ENCODE measurements at places on chromosomes 16 and 17. TPM values are rescaled to one million over a fixed set of nuclear protein-coding genes. Genes with fewer than 3 reads are reported as not detected.

DNA sequence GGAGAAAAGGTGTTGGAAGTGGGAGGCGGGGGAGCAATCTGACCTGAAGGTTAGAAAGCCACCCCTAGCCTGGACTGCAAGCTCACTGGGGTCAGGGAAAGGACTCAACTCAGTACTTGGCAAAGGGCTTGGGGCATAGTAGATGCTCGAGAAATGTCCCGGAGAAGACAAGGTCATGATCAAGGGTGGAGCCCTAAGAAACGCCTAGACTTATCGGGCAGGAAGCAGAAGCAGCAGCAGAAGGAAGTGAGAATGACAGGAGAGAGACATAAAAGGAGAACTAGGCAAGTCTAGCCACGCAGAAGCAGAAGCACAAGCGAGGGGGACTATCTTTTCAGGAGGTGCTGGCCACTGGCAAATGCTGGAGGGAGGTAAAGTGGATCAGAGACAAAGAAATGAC, 10.2 kb downstream of the COTL1 start:
- no peaks in the 10 kb centered on the region for H3K4me1 ChIP-seq

- peaks cover 42% of the 10 kb centered on the region for H3K4me1 ChIP-seq
- peak; percentile 83 for DNase-seq
- H3K27me3 ChIP-seq, result no peaks in the 10 kb centered on the region
Observed at GRCh38 chr17:77735566-77736198, 222.8 kb upstream of the TNRC6C start.

DNA sequence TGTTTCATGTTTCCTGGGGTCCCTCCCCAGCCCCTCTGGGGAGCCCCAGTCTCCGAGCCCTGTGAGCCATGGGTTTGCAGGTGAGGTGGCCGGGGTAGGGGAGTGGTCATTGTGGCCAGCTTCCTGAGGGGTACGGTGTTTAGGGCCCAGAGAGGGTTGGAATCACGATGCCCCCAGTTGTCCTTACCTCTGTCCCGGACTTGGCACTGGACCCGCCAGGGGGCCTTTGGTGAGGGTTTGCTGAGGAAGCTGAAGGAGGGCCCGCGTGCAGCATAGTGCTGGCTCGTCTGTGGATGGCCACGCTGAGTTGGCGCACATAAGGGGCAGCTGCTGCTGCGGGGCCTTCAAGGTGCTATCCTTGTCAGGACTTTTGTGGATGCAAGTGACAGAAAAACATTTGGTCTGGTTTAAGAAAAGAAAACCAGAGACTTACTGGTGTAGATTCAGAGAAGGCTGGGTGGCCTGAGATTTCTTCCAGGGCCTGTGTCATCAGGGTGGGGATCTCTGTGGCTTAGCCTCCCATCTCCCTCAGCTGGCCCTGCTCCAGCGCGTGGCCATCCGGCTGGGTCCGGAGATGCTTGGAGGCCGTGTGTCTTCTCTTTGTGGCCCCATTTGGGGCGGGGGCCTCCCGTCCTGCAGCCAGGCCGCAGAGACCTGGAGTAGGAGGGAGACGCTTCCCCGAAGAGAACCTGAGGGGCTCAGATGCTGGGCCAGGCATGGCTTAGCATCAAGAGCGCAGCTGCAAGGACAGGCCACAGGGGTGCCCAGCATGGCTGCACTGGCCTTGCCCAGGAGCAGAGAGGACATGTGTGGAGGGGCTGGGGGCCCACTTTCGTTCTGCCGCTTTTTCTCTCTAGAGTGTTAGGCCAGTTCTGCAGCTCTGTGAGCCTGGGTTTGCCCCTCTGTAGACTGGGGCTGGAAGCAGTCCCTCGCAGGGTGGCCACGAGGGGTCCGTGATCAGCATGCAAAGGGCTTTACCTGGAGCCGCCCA, 33.7 kb upstream of the NUDT16L1 start:
- H3K27me3 ChIP-seq, result no peaks in the 10 kb centered on the region
- no peak overlapping the region for H3K4me3 ChIP-seq
- peak overlapping the region; percentile 45 for H3K27ac ChIP-seq
- no peak for DNase-seq
- H3K36me3 ChIP-seq, result peaks cover 67% of the 10 kb centered on the region

- DNase-seq, result no peak
- no peaks in the 10 kb centered on the region for H3K4me1 ChIP-seq
- H3K27me3 ChIP-seq, result no peaks in the 10 kb centered on the region
- H3K27ac ChIP-seq, result no peak overlapping the region
- no peaks in the 10 kb centered on the region for H3K36me3 ChIP-seq
- no peak overlapping the region for H3K4me3 ChIP-seq
Observed at GRCh38 chr17:72684405-72685020, 408.0 kb downstream of the SLC39A11 start.

- H3K27me3 ChIP-seq, result no peaks in the 10 kb centered on the region
- H3K36me3 ChIP-seq, result no peaks in the 10 kb centered on the region
- no peak overlapping the region for H3K27ac ChIP-seq
- H3K4me3 ChIP-seq, result no peak overlapping the region
Observed at GRCh38 chr17:37037590-37038155, 88.9 kb downstream of the AATF start.

GRCh38 chr16:90009172-90009899, 9.9 kb downstream of the DBNDD1 start:
- no peak overlapping the region for H3K27ac ChIP-seq
- DNase-seq, result no peak
- no peaks in the 10 kb centered on the region for H3K4me1 ChIP-seq
- H3K27me3 ChIP-seq, result no peaks in the 10 kb centered on the region

- peaks cover 19% of the 10 kb centered on the region for H3K36me3 ChIP-seq
- H3K4me3 ChIP-seq, result no peak overlapping the region
- H3K27ac ChIP-seq, result peak overlapping the region; percentile 86
- H3K27me3 ChIP-seq, result no peaks in the 10 kb centered on the region
- peaks cover 46% of the 10 kb centered on the region for H3K4me1 ChIP-seq
- no peak for DNase-seq
Observed at GRCh38 chr16:27258241-27258734, 10.3 kb downstream of the NSMCE1 start.

Gene SOST
- not detected for total RNA-seq

Gene CMTM2
- total RNA-seq, result not detected

Gene ZPBP2
- total RNA-seq, result not detected

Gene CNP
- total RNA-seq, result 71.3 TPM

Gene TCAP
- 0.49 TPM for total RNA-seq

Gene WNT9B
- not detected for total RNA-seq

Gene HOXB9
- not detected for total RNA-seq

Gene NUPR1
- total RNA-seq, result 56.0 TPM
